ENCODE measurements at places on chromosomes 16 and 17. TPM values are rescaled to one million over a fixed set of nuclear protein-coding genes. Genes with fewer than 3 reads are reported as not detected.

GRCh38 chr16:30677931-30678585, 19.8 kb downstream of the FBRS start:
- no peak for DNase-seq

- DNase-seq = peak; percentile 68
These were observed 335 bp downstream of the TMEM11 start for GRCh38 chr17:21213638-21214014.

DNA sequence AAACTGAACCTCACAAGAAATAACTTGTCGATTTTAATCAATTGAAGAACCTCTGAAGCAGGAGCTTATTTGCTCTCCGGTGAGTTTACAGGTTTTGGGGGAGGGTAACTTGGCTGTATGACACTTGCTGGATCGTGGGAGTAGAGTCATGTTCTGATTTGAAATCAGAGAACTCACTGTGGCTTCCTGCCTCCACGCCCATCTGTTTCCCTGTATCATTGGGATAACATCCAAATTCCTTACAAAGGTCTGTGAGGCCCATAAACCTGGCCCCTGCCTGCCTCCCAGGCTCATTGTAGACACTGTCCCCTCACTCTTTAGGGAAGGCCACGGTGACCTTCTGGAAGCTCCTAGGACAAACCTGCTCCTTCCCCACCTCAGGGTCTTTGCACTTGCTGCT, 48.3 kb downstream of the C17orf67 start:
- no peak for DNase-seq

GRCh38 chr17:73139296-73139695, 25.5 kb upstream of the SSTR2 start:
- no peak for DNase-seq

- no peak for DNase-seq
These were observed 41.7 kb upstream of the MGAT5B start for GRCh38 chr17:76826330-76827068.

DNA sequence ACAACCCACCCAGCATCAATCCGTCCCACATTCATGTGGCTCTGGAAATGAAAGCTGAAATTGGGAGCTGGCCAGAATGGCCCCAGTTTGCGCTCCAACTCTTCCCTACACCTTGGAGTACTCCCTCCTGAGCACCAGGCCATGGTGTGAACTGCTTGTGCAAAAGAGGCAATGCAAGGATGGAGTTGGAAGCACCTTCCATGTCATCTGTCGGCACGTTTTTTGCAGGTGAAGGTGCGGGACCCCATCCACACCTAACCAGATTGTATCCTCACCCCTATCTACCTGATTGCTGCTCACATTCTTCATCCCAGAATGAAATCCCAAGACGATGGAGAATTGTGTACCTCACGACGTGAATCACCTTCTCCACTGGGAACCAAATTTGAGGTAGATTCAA, 136.6 kb upstream of the WSB1 start:
- DNase-seq = no peak

DNA sequence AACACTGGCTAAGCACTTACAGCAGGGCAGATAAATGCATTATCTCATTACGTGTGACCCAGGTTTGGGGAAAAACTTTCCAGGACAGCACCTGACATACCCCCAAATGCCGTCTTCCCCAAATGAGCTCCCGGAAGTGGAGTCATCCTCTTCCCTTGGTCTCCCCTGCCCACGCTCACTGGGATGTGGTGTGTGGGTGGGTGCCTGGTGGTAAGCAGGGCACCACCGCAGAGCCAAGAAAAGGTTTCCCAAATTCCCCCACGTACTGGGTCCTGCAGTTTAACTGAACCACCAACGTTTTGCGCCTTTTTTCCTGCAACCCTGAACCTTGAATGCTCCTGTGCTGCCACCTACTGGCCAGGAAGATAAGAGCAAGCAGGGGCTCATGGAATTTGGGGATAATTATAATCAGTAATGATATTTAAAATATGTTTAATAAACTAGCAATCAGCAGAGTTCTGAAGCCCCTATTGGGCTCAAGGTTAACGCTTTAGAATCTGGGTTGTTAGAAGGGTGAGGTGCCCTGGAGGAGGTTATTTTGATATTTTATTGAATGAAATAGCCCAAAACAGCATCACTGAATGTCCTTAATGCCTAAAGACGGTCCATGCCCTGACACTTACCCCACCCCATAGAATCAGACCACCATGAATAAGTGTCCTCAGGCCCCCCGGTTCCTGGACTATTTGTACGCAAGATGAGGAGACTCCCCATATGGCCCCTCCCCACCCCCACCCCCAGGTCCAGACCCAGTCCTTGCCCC, 8.0 kb downstream of the SPPL2C start:
- peak; percentile 50 for DNase-seq

- peak; percentile 83 for DNase-seq
These were observed at the start of gene ZNF768 for GRCh38 chr16:30526137-30526822. Gene ZNF768 (minus strand): TSS chr16:30526566. CDS start chr16:30526413, 153 bp downstream.

GRCh38 chr17:79993390-79994227, 42.1 kb downstream of the TBC1D16 start:
- peak; percentile 87 for DNase-seq

DNA sequence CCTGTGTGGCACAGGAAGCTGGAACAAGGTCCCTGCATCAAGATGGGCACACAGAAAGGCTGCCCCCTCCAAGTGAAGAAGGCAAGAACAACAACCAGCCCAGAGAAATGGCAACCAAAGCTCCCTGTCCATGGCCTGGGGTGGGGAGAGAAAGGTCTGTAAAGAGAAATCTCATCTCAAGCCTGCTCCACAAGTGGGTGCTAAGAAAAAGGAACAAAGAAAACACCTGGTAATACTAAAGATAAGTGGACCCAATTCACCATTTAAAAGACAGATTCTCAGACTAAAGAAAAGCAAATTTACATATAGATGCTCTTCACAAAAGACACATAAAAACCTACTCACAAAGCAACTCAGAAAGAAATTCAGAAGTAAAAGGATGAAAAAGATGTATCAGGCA, 107.4 kb downstream of the PARN start:
- DNase-seq = no peak

GRCh38 chr17:80031691-80032430, 3.8 kb downstream of the TBC1D16 start:
- DNase-seq = no peak

GRCh38 chr17:40763752-40764151, 8.2 kb downstream of the KRT26 start:
- no peak for DNase-seq

- DNase-seq = peak; percentile 84
These were observed 1.1 kb upstream of the SLC43A2 start for GRCh38 chr17:1629504-1630310.

DNA sequence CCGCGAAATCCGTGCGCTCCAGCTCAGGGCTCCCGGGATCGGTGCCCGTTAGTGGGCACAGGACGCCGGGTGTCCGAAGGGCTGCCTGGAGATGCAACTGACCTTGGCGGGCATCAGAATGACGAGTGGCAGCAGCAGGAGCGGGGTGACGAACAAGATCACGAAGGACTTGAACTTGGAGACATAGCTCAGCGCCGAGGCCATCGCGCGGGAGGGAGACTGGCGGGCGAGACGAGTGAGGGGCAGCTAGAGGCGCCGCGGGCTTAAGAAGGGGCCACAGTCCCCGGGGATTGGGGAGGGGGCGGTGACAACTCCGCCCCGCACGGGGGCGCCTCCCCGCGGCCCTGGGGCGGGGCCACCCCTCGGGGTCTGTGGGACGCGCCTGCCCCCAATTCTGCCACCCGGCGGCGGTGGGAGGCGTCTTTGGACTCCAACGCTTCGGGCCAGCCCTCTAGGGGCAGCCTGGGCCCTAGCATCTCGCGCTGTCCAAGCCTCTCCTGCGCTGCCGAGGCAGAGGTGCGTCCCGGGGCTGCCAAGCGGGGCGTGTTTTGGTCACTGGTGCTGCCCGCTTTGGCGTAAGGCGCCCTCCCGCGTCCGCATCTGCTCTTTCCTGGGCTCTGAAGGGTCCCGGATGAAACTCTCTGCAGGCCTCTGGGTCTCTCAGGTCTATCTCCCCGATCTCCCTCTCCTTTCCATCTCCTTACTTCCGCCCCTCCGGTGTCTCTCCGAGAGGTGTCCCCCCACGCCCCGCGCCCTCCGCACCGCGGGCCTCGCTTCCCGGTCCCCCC, at the start of gene SLC13A5:
Gene SLC13A5 (minus strand): TSS at position 240 of the 788 bp plus-strand sequence. CDS start 36 bp downstream, at position 204.
- DNase-seq = peak; percentile 74

DNA sequence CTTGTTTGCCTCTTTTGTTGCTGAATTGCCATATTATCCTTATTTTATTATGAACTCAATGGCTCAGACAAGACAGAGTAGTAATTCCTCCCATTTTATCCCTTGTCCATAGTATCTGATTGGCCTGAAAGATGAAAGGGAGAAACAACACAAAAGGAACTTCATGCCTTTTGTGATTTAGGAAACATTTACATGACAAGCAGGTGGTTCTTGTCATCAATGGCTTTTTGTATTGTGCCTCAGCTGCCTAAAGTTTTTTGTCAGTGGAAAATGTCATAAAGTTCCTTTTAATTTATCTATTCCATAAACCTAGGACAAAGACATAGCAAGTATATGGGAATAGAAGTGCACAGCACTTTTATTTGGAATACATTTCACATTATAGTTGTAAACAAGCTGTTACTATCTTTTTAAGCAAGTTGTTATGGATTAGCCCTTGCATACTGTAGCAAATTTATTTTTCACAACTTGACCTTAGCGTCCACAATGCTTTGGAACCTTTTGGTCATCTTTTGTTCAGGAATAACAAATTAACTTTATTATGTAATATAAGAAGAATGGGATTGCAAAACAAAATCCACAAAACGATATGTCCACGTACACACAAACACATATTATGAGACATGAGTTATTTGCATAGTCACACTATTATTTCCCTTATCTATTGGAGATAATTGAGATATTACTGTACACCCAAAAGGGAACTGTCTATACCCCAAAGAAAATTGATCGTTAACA, 12.4 kb upstream of the MPHOSPH6 start:
- DNase-seq = no peak

GRCh38 chr17:78224231-78225087, 7.0 kb upstream of the TMEM235 start:
- DNase-seq = no peak

DNA sequence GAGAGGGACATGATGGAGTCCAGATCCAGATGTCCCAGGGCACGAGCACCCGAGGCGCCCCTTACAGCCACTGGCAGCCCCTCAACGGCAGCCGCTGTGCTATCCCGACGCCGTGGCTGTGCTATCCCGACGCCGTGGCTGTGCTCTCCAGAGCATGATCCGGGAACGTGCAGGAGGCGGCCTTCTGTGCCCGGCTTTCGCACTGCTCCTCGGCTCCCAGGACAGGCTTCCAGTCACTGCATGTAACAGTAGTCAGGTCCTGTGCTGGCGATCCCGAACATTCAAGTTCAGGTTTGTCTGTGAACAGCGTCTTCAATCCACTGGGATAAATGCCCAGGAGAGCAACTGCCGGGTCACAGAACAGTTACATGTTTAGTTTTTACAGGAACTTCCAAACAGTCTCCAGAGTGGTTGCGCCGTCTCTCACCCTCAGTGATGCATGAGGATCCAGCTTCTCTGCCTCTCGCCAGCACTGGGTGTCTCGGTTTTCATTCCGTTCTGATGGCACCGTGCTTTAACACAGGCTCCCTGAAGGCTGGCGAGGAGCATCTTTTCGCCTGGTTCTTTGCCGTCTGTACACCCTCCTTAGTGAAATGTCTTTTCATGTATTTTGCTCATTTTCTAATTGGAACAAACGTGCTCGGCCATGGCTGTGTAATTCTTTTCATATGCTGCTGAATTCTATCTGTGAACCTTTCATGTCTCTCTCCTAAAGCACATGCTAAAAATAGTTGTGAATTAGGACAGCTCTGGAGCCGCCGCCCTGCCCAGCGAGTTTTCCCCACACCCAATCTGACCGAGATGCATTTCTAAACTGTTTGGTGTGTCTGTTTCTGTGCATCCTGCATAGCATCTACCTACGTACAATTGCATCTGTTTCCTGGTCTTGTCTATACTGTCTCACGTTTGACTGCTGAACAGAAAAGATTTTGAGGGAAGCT, 72.6 kb upstream of the METRNL start:
- DNase-seq = no peak

DNA sequence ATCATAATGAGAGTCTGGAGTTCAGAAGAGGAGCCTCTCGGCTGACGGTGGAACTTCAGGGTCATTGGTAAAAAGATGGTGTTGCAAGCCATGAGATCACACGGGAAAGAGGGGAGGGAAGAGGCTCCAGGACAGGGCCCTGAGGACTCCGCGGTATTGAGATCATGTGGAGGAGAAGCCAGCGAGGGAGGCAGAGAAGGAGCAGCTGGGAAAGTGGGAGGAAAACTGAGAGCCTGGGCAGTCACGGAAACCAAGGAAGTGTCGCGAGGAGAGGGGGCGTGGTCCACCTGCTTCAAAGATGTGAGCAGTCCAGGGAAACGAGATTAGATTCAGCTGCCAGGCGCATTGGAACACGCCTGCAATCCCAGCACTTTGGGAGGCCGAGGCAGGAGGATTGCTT, 27.7 kb upstream of the SBK1 start:
- DNase-seq = no peak

GRCh38 chr17:58337210-58337599, 8.6 kb upstream of the TSPOAP1 start:
- DNase-seq = peak; percentile 67

- DNase-seq = peak; percentile 63
These were observed 1.4 kb downstream of the PLD2 start for GRCh38 chr17:4808378-4808767.

GRCh38 chr17:57268181-57268580, 11.9 kb downstream of the MSI2 start:
- no peak for DNase-seq

- DNase-seq = no peak
These were observed 29.9 kb downstream of the ABCC12 start for GRCh38 chr16:48125888-48126287.

GRCh38 chr17:17872547-17873345, 36.0 kb upstream of the SREBF1 start:
- no peak for DNase-seq

GRCh38 chr17:1793447-1793806, 31.6 kb downstream of the SERPINF1 start:
- DNase-seq = peak; percentile 17

GRCh38 chr17:39485555-39485954, 24.3 kb downstream of the CDK12 start:
- no peak for DNase-seq

Gene UMOD
- not detected for total RNA-seq

Gene TMEM107
- total RNA-seq = 8.9 TPM

Gene HYDIN
- total RNA-seq = 4.2 TPM

Gene METTL26
- 64.8 TPM for total RNA-seq

Gene TBX2
- total RNA-seq = 28.9 TPM

Gene MYL11
- total RNA-seq = not detected

Gene CCL16
- total RNA-seq = 1.9 TPM

Gene EFCAB13
- total RNA-seq = 34.2 TPM

Gene C17orf67
- 5.0 TPM for total RNA-seq

Gene CYGB
- 26.6 TPM for total RNA-seq

Gene NPIPA5
- total RNA-seq = 14.8 TPM

Gene EPX
- total RNA-seq = not detected

Gene BCO1
- total RNA-seq = not detected

Measured in aorta (tissue), 5 donors.